ENCODE measurements at places on chromosomes 4 and X.

- no peak for DNase-seq
Observed at GRCh38 chr4:171561419-171561818, 251.8 kb upstream of the GALNTL6 start.

DNA sequence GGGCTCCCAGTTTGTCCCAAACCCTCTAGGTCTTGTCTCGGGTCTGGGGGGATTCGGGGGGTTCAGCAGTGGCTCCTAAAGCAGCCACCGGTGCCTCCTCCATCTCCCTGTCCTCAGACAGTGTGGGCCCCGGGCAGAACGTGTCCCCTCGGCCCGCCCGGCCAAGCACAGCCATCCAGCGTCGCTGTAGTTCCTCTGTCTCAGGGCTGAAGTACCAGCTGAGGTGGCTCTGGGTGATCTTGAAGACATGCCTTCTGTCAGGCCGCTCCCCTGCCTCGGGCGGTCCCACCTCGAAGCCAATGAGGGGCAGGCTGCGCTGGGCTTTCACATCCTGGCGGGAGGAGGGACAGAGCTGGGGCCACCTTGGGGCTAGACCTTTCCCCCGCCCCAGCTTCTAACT lies 5.9 kb downstream of the TSR2 start:
- DNase-seq: no peak

DNA sequence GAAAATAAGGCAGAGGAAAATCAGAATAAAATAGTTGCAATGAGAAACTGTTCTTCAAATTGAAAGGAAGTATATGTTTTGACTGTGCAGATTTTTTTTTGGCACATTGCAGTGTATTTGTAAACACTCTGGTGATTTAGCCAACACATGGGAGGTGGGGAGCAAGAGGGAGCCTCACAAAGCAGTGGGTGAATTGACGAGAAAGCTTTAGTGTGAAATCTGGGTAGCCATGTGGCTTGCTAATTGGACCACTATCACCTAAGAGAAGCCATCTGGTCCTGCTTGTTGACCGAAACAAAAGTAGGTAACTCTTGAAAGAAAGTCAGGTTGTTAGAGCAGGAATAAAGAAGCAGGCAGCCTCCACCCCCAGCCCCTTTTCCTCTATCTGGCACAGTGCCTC lies 10.4 kb downstream of the CLCN5 start:
- no peak for DNase-seq

DNA sequence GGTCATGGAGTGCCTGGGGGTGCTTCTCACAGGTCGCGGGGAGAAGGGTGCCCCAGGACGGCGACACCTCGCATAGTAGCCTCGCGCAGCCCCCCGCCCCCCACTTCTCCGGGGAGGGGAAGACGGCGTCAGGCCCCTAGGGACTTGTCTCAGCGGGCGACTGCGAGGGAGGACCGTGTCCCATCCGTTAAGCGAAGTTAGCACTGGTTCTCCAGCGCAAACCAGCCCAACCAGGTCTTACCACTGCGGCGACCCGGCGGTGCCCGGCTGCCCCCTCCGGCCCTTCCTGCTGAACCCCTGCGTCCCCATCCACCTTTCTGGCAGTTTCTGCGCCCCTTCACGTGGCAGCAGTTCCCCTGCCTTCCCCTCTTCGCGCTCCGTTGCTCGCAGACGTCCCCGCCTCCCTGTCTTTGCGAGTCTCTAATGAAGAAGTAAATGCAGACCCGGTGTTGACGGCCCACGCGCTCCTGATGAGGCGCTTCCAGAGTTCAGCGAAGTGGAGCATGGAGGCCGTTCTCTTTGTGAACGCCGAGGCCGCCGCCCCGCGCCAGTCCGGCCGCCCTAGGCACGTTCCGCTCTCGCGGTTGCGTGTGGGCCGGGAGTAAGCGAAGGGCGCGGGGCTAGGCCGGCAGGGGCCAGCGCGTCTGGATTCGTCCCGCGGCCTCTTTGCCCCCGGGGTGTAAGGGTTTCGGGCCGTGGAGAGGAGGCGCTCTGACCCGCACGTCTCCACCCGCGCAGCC lies 3.0 kb downstream of the SLIT2 start:
- no peak for DNase-seq

GRCh38 chr4:59094505-59094904 lies 1984.3 kb upstream of the IGFBP7 start:
- no peak for DNase-seq

DNA sequence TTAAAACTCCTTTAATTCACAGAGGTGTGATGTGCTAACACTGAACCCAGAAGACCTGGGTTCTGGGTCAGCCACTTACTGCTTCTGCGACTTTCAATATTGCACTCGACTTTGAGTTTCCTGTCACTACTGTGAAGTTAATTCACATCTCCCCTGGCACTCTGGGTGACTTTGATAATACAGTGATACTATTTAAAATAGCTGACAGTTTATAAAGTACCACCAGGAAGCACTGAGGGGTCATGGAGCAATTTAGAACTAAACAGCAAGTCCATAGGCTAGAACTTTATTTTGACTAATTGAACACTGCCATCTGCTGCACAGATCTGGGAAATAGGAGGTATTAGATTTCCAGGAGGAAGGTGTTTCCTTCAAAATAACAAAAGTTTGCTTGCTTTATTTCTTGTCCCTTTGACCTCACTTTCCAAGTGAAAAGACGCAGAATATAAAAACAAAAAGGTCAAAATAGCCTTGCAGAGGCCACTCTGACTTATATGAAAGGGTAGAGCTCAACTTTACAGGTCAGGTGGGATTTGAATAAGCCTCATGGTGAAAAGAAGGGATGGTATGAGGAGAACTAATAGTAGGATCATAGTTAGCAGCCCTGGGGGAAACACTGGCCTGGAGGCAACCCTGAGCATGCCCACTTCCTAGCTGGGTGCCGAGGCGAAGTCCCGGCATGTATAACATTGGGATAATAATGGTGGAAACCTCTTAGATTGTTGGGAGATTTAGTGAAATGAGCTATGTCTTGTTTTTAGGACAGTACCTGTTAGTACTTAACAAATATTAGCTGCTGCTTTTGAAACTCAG lies 53.4 kb downstream of the ZNF518B start:
- DNase-seq: peak; percentile 77

GRCh38 chr4:165542476-165542875 lies 163.7 kb downstream of the CPE start:
- DNase-seq: no peak

DNA sequence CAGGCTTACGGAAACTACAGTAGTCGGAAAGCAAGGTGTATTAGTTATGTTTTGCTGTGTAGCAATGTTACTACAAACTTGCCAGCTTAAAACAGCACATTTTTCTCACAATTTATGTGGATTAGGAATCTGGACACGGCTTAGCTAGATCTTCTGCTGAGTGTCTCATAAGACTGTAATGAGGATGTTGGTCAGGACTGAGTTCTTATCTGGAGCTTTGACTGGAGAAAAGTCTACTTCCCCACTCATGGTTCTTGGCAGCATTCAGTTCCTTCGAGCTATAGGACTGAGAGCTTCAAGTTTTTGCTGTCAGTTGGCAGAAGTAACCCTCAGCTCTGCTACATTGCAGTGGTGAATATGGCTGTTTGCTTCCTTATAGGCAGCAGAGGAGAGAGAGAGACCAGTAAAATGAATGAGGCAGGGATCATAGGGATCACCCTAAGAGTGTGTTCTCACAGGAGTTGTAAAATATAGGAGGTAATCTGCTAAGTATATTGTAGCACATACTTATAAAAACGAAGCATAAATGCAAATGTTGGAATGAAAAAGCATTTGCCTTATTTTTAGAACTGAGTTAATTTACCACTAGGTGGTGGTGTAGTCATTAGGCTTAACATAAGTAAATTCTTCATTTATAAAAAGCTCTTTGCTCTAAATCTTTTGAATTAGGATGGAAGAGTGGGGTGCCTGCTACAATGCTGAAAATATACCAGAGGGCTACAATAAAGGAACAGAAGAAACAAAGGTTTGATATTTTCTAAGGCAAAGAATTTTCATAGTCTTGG lies 38.6 kb downstream of the ALG13 start:
- DNase-seq: no peak

DNA sequence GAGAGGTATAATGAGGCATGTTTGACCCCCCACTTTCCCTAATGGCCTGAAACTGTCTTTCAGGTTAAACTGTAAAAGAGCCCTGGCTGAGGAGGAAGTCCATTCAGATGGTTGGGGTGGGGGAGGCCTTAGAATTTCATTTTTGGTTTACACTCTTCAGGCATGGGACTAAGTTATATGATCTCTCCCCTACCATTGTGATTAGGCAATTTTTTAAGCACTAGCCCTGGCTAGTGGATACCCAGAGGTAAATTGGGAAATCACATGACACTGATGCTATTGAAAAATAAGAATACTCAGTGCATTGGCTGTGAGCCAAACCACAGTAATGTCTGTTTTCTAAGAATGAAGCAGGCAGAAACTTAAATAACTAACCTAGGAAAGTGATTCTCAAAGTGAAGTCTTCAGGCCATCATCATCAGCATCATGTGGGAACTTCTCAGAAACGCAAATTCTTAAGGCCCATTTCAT lies 149.7 kb downstream of the RRAGB start:
- peak; percentile 5 for DNase-seq

DNA sequence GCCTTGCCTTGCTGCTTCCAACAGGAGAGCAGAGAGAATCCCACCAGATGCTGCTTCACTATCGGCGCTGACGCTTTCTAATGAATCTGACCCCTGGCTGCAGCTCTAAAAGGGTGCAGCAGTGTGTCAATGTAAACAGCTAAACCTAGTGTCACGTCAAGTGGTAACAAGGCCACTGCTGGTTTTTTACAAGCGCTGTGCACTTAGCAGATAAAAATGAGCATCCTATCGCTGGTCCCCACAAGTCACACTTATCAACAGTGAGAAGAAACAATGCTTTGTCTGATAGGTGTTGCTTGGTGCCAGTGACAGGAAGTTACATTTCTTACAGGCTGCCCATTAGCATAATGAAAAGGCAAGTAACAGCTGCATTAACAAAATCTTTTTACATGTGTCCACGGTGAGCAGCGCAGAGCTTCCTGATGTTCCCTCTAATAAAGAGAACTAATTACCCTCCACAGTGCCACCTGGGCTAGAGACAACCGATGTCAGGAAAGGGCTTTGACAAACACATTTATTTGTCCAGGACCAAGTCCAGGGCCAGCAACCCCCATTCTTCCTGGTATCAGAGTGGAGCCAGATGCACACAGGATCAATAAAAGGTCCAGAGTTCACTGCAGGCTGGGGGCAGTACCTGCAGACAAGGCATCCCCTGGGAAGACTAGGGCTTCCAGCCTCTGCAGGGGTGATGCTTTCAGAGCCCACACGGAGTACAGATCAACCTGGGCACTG lies 176.0 kb downstream of the MGST2 start:
- peak; percentile 60 for DNase-seq

DNA sequence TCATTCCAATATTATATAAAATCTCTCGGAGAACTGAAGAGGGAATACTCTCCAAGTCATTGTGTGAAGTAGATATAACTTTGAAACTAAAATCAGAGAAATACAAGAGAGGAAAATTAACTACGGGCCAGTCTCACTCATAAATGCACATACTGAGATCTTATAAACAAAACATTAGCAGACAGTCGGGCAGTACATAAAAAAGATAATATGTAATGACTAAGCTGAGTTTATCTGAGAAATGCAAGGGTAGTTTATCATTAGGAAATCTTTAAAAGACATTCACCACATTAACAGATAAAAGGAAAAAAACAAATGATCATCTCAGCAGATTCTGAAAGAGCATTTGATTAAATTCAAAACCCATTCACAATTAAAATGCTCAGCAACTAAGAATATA lies 116.7 kb downstream of the NYX start:
- DNase-seq: no peak

GRCh38 chr4:2924765-2925301 lies 38.4 kb downstream of the NOP14 start:
- DNase-seq: no peak
